ENCODE measurements at places on chromosomes 11 and 22.

GRCh38 chr11:13343067-13343466 is 65.5 kb downstream of the BMAL1 start:
- no peak for DNase-seq

DNA sequence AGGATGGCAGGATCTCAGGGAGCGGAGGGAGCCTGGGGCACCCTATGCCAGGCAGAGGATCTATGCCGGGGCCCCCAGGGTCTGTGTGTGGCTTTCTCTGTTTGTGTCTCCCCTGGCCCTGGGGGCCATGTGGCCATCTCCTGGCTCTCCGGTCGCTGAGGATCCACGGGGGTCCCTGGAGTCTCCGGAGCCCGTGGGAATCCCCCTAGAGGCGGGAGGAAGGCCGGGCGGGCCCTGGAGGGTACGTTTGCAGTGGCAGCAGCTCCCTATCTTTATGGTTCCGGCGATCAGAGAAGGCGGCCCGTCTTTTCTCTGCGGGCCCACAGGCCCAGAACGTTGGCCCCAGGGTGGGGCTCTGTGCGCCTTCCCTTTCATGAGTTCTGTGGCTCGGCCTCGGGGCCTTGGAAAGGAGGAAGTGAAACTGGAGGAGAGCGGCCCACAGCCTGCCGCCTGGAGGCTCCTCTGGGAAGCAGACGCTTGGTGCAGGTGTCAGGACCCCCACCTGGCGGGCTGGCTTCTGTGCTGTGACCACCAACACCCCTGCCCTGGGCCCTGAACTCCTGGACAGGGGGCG is 82.1 kb downstream of the KCNQ1 start:
- DNase-seq, result peak; percentile 78

DNA sequence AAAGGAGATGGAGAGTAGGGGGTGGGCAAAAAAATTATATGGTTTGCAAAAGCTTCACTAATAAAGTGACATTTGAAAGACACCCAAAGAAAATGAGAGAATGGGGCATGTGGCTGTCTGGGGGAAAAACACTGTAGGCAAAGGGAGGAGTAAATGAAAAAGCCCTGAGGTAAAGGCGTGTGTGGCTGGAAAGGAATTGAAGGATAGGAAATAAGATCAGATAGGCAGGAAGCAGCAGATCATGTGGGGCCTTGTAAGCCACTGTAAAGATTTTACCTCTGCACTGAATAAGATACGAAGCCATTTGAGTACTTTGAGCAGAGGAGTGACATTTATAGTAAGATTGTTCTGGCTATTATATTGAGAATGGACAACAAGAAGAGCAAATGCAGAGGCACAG is 49.8 kb upstream of the FDX1 start:
- no peak for DNase-seq

DNA sequence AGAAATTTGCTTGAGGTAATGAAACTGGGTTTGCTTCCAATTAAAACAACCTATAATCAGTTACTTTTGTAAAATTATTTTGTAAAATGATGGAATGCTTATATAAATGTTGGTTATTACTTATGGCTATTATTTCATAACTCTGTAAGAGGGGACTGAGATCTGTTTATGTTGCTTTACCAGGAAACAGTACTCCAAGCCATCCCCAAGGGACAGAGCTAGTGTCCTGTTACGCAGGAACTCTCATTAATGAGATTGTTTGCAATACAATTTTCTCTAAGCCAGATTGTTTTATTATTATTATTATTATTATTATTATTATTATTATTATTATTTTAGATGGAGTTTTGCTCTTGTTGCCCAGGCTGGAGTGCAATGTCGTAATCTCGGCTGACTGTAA is 2.3 kb upstream of the NOX4 start:
- DNase-seq, result no peak

DNA sequence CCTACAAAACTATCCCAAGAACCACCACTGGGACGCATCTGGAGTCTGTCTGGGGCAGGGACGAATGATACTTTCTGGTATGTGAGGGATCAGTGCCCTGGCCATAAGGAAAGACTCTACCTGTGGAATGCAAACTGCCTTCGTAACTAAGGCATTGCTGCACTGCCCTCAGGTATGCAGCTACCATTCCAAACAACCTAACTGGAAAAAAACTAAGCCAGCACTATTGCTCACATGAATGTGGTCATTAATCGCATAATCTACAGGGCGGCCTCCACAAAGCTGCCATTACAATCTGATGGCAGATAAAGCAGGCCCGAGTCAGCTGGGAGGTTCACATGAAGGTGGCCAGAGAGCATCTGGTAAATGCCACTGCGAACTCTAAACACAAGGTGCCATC is 3.9 kb downstream of the PACSIN2 start:
- no peak for DNase-seq

DNA sequence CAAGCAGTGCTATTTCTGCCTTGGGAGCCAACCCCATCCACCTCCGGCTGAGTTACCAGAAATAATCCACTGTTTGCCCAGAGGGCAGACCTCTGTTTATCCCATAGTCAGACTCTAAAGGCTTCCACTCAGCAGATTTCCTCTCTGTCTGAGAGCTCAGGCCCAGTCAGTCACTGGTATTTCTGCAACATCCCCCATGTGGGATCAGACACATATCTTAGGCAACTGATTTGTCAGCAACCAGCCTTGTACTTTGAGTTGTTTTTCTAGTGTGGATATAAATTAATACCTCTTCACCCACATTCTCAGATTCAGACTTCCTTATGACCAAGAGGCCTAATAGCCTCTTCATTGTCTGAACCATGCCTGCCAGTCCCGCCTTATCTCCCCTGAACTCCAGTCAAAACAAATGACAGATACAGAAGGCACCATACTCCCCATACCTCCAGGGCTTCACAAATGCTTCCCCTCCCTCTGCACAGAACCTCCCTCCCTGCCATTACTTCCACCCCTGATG is 193.6 kb downstream of the FAM76B start:
- no peak for DNase-seq

GRCh38 chr11:2517016-2517385 is 72.2 kb downstream of the KCNQ1 start:
- no peak for DNase-seq

- DNase-seq, result no peak
These were observed 29.2 kb upstream of the DAGLA start for GRCh38 chr11:61650781-61651571.

DNA sequence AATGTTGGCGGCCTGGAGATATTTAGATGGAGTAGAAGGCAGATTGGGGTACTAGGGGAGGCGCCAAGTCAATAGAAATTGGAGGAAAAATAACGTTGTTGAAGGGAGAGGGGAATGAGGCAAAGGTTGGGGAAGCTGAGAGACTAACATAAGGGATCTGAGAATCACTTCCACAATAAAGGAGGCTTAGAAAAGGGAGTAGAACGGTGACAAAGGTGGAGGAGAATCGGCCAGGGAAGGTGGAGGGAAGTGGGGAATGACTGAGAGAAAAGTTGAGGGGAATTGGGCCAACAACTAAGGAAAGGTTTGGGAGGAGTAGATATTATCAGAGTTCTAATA is 510 bp downstream of the PPME1 start:
- DNase-seq, result no peak

DNA sequence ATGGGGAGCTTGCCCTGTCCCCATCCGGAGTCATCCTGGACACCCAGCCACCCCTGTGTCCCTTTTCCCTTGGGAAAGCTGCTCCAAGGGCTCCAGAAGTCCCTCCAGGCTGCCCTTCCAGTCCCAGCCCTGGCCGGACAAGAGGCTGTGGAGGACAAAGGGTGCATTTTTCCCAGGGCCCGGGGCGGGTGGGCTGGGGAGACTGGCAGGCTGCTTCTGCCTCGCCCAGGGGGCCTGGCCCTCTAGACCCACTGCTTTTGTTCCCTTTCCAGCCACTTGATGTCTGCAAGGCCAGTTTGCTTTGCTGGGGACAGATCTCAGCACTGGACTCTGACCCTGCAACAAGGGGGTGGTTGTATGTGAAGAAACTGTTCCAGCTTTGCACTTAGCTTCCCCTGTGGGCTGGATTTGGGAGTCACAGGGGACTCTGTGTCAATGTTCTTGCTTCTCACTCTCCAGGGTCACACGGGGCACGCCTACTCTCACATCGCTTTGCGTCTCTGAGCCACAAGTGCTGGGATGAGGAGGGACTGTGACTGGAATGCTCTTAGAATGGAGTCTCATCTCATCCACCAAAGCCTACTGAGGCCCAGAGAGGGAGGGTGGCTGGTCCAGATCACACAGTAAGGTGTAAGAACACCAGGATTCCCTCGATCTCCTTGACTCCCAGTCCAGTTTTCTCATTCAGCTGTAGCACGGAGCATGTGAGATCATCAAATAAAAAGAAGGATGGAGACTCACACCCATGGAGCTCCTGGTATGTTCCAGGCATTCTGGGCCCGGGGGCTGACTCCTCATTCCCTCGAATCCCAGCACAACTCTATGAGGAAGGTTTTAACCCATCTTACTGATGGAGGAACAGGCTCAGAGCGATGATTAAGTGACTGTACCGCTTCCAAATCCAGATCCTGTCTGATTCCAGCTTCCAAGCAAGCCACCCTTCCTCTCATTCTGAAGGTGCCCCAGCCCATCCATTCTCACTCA is 59.9 kb downstream of the FBXO7 start:
- DNase-seq, result no peak

DNA sequence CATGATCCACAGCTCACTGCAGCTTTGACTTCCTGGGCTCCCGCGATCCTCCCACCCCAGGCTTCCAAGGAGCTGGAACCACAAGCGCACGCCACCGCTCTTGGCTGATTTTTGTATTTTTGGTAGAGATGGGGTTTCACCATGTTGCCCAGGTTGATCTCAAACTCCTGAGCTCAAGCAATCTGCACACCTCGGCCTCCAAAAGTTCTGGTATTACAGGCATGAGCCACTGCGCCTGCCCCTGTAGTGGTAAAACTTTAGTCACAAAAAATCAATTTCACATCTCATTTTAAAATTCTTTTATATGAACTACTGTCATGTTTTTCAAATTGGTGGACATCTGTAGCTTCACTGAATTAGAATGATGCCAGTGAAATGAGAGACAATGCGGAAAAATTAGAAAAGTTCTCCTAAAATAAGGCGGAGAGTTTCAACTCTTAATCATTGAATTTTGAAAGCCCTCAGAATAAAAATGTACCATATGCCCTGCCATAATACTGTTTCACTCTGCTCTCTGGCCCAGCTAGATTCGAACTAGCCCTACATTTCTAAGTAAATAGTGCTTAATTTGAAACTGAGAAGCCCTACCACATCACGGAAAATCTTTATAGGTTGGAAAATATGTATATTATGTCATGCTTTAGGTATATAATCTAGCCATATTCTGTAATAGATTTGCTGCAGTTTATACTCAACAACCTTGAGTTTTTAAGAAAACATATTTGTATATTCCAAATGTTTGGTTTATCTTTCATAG is 78.7 kb downstream of the HORMAD2 start:
- DNase-seq, result no peak

GRCh38 chr11:117314840-117315239 is 1.2 kb downstream of the BACE1 start:
- no peak for DNase-seq

DNA sequence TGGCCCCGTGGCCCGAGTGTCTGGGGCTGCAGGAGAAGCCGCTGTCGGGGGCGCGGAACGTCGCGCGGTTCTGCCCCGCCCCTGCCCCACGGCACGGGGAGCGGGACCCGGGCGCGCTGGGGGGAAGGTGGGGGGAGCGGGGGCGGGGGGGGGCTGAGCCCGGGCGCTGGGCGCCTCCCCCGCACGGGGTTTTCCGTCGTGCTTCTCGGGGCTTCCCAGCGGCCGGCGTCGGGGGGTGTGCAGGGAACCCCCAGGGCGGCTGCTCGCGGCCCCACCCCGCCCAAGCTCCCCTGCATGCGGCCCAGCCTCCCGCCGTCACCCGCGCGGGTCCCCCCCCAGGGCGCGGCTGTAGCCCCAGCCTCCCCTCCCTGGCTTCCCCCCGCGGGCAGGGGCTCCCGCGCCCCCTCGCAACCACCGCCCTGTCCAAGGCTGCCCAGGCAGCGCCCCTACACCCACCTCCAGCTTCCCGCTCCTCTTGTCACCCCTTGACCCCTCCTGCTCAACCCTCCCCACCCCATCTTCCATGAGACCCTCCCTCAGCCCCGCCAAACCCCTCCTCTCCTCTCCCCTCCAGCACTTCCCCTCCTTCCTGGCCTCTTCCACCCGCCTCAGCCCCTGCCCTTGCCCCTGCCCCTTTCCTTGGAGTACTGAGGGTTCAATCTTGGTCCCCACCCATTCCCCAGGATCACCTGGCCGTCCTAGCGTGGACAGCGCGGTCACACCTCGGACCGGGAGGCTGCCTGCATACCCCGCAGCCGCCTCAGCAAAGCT is 1.7 kb downstream of the IL17REL start:
- peak; percentile 92 for DNase-seq

DNA sequence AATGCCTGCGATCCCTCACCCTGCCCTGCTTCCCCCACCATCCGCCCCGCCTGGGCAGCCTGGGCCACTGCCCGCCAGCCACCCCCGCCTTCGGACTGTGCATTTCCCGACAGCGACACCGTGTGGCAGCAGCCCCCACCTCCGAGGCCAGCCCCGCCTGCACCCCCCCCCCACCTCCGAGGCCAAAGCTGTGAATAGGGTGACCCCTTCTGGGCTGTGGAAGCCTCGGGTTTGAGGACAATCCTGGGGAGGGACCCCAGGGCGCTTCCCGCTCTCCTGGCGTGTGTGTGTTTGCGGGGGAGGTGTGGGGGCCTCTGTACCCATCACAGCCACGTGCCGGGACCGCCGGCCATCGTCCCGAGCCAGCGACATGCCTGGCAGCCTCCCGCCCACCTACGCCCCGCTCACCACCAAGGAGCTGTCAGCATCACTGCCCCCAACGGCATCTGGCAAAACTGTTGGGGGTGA is 33.8 kb upstream of the PPARA start:
- peak; percentile 97 for DNase-seq

DNA sequence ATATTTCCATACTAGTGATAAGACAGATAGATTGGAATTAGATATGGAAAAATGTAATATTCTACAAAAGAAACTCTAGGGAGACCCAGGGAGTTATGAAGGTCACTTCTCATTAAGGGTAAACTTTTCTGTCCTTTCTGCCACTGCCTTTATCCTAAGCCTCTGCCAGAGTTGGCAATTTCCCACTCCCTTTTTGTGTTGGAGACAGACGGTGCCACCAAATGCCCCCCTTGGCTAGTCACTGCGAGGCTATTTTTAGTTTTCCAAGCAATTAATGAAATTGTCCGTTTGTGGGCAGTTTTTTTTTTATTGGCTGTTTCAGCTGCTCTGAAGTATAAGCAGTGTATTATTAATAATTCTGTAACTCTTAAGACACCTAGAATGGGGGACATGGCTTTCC is 67.6 kb upstream of the TENM4 start:
- DNase-seq, result no peak

DNA sequence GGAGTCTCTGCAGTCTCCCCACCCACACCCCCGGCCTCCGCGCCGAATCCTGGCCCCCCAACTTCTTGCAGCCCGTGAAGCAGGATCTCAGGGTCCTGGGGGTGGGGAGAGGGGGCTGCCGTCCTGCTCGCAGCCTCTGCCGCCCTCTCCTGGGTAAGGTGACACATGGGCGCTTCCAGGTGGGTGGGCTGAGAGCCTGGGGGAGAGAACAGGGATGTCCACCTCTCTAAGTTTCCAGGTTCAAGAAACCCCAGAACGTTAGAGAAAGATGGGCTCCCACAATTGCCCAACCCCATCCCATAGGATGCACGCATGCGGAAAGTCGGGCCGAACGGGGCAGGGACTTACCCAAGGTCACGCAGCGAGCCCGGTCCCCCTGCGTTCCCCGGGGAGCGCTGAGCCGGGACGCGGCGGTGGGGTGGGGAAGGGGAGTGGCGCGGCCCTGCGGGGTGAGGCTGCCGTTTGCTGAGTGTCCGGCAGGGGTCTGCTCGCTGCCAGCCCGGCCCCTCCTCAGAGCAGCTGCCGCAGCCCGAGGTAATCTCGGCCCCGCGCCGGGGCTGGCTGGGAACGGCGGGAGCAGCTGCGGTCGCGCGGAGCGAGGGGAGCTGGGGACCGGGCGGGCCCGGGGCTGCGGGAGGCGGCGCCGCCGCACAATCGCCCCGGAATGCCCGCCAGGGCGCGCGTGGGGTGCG is 705 bp upstream of the CAPN1 start:
- peak; percentile 84 for DNase-seq
